ENCODE measurements at places on chromosomes 1 and 21. TPM values are rescaled to one million over a fixed set of nuclear protein-coding genes. Genes with fewer than 3 reads are reported as not detected.

Gene SELP
- total RNA-seq = 1.4 TPM

Gene PLA2G2D
- total RNA-seq = not detected

Gene SLC30A2
- total RNA-seq = not detected

Gene SELL
- total RNA-seq = 1.1 TPM

Gene FCRL5
- not detected for total RNA-seq

Gene AGBL4
- total RNA-seq = not detected

Gene MANEAL
- total RNA-seq = 0.38 TPM

Gene TMEM52
- total RNA-seq = 0.19 TPM

Gene AUNIP
- 5.6 TPM for total RNA-seq

Gene NBPF6
- not detected for total RNA-seq

Gene BSND
- not detected for total RNA-seq

Gene C1QA
- not detected for total RNA-seq
